ENCODE measurements at places on chromosomes 11 and 22.

DNA sequence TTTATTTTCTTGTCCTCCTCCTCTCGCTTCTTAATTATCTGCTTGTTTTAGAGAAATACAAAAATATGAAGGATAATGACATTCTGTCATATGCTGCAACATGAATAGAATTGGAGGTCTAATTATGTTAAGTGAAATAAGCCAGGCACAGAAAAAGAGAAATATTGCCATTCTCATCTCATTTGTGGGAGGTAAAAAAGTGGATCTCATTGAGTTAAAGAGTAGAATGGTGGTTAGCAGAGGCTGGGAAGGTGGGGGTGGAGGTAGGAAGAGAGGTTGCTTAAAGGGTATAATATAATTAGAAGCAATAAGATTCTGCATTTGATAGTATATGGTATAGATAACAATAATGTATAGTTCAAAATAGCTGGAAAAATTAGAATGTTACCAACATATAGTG lies 231.3 kb downstream of the JRKL start:
- DNase-seq, result no peak

DNA sequence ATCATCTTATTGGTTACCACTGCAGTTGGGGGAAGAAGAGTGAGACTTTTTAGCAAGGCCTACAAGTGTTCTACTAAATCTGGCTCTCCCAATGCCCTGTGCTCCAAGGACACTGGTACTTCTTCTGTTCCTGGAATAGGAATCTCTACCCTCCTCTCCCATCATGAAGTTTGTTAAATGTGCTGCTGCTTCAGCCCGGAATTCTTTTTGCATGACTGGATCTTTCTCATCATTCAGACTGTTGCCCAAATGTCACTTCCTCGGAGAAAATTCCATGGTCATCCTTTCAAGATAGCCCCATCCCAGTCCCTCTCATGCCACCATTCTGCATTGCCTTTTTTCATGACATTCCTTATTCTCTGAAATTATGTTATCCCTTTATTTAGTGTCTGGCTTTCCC lies 400.8 kb downstream of the SOX6 start:
- DNase-seq, result no peak

DNA sequence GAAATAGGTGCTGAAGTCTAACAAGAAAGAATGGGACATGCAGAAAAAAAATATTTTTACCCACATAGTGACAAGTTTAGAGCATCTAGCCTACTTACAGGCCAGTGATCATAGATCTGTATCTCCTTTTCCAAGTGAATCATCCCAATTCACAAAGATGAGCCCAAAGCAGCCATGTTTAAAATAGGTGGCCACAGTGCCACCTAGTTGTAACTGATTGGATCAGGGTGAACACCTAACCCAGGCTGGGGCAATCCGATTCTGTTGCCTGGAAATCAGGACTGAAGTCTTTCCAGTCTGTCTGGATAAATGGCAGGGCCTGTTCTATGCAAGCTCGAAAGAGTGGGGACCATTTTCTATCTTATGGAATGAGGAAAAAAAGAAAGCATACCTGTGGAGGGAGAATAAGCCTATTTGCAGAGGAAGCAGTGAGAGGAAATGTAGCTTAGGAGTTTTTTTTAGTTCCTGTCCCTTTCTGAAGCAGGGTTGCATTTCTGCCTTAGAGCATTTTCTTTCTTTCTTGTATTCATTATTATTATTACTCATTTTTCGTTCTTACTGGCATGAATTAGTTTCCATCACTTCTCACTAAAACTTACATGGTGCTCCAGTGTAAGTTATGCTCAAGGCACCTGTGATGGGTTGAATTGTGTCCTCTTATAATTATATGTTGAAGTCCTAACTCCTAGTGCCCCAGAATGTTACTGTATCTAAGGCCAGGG lies 113.2 kb upstream of the RAG2 start:
- no peak for DNase-seq

GRCh38 chr22:47919001-47919441 lies 1156.6 kb downstream of the TBC1D22A start:
- DNase-seq, result no peak

- peak; percentile 19 for DNase-seq
Observed at GRCh38 chr11:134045799-134046635, 22.9 kb upstream of the JAM3 start.

GRCh38 chr11:64245797-64246620 lies 734 bp downstream of the PPP1R14B start:
- no peak for DNase-seq

- DNase-seq, result no peak
Observed at GRCh38 chr11:10418950-10419310, 36.1 kb upstream of the AMPD3 start.

DNA sequence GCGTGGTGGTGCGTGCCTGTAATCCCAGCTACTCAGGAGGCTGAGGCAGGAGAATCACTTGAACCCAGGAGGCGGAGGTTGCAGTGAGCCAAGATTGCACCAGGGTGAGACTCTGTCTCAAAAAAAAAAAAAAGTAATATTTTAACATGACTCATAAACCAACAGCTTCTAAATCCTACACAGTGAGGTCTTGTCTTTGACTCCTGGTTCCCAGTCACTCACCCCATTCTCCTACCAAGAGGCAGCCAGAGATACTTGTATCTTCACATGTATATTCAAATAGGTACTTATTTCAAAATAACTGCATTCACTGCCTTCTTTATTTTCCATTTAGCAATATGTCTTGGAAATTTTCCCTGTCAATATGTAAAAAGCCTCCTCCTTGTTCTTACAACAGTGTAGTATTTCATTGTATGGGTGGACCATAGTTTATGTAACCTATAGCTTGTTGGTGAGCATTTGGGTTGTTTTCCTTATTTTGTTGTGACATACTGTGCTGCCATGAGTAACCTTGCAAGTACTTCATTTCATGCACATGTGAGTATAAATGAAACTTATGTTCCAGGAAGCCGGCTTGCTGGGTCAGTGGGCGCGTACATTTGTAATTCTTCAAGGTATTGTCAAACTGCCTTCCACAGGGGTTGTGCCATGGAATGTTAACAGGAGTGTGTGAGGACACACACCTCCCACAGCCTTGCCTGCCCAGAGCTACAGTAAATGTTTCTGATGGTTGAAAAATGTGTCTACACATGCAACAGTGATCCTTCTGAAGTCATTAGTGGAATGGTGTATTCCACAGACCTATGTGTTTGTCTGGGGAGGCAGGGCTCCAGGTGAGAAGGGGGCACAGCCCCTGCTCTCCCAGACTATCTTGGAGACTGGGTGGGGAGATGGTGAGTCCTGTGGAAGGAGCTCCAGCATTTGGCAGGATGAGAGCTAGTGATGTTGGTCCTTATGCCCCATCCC lies 47.9 kb downstream of the OSBP2 start:
- DNase-seq, result no peak

DNA sequence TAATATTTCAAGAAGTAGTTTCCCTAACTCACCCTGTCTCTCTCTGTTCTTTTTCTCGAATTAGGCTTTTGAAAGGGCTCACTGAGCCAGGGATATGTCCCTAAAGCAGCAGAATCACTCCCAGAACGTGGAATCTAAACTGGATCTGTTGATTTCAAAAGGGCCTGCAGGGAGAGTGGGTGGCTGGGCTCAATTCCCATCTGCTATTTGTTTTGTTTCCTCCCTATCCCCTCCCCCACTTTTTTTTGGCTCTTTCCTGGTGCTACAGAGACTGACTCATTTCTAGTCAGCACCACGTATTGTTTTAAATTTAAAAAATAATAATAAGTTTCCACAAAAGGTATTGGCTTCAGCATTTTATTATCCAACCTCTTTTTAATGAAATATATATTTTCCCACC lies 961.5 kb downstream of the FAM181B start:
- DNase-seq, result no peak

DNA sequence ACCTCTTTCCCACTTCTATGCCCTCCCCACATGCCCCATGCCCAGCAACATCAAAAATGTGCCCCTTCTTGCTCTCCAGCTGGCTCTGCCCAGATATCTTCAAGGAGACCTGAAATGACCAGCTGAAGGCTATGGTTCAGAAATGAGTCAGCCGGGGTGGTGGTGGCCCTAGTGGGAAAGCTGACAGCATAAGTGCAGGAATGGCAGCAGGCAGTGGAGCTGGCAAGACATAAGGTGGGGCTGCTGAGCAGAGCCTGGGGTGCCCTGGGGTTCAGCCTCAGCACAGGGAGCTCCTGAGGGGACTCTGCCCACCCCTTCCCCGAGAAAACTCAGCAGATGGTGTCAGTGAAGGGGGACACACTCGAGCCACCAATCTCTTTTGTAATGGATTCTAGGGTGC lies 593.4 kb downstream of the BUD13 start:
- no peak for DNase-seq

DNA sequence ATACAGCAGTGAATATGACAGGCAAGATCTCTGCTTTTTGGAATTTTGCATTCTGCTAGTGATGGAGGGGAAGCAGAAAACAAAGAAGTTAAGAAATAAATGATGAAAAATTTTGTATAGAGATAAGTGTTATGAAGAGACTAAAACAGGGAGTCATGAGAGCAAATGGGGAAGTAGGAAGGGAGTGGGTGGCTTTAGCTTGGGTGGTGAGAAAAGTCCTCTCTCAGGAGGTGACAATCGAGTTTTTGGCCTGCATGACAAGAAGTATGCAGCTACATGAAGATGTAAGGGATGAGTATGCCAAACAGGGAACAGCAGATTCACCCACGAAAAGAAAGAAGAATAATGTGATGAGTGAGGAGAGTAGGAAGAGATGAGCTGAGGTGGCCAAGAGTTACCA lies 80.7 kb upstream of the MPPED2 start:
- DNase-seq, result no peak

- DNase-seq, result no peak
Observed at GRCh38 chr11:61534933-61535839, 26.6 kb downstream of the LRRC10B start.

DNA sequence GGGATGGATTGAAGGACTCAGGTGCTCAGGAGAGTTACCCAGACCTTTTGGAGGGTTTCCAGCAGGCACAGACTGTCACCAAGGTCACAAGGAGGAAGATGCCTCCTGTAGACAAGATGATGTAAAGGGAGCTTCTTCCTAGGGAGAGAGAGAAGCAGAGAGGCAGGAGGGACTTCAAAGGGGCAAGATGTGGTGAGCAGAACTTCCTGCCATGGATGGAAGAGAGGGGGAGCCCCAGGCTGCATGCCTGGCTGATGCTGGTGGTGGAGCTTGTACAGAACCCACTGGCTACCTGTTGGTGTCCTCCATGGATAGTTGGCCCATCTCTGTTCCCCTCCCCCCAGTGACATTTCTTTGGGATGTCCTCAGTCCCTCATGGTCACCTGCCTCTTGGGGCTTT lies 4.2 kb downstream of the HEPN1 start:
- DNase-seq, result peak; percentile 14

DNA sequence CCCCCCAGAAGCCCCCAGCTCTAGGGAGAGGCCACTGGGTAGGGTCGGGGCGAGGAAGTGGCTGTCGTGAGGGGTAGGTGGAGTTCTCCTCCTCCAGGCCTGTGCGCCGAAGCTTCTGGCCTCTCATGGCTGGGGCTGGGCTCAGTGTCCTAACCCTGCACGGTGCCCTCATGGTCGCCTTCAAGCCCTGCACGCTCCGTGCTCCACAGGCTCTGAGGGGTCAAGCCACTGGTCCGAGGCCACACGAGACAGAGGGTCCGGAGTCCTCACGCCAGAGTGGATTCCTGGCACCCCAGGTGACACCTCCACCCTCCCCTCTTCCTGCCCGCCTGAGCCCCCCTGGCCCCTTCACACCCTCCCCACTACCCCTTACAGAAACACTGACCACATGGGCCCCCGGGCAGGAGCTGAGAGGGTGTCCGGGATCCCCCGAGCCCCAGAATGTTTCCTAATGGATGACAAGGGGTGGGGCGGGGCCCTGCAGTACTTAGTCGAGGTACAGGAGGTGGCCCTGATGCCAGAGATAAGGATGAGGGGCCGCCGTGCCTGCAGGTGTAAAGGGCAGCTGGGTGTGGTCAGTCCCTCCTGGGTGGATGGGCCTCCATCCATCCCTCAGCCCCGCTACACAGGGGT lies 997 bp upstream of the CDHR5 start:
- DNase-seq, result no peak

- no peak for DNase-seq
Observed at GRCh38 chr22:23698094-23698493, 7.3 kb downstream of the RGL4 start.

DNA sequence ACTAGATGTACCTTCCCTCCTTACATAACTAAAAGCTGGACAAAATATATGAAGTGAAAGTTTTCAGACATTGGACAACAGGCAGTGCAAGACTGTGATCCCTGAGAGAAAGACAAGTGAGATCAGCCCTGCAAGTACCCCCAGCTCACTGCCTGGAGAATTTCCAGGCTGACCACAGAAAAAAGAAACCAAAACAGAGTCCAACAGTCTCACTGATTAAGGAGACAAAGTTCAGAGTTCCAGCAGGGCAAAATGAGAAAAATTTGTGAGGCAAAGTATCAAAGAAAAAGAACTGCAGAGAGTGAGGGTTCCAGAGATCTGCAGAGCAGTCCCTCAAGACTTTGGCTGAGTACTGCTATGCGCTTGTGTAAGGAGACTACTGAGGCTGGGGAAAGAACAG lies 47.3 kb upstream of the TMEM45B start:
- DNase-seq, result no peak

DNA sequence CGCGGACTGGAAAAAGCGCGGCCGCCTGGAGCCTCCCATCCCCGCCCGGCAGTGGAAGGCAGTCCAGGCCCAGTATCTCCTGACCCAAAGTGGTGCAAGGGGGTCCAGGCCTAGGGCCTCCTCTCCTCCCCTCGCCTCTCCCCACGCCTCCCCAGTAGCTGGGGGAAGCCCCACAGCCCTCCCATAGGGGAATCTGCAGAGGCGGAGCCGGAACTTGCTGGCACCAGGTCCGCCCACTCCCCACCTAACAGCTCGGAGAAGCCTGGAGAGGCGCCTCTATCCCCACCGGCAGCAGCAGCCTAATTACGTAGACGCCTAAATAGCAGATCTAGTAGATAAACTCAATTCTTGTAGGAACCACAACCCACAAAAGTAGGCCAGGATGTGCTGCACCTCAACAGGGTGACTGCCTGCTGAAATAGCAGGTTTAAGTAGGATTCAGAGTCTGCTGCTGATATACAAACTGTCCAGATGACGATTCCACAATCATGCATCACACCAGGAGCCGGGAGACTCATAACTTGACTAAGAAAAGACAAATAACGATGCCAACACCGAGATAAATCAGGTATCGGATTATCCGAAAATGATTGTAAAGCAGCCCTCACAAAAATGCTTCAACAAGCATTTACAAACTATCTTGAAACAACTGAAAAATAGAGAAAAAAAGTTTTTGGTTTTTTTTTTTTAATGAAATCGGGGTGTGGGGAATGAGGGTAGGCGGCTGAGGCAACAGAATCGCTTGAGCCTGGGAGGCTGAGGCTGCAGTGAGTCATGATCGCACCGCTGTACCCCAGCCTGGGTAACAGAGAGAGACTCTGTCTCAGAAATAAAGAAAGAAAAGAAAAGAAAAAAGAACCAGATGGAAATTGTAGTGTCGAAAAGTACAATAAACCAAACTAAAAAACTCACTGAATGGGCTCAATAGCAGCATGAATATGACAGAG lies 11.4 kb upstream of the BRD1 start:
- DNase-seq, result peak; percentile 89

DNA sequence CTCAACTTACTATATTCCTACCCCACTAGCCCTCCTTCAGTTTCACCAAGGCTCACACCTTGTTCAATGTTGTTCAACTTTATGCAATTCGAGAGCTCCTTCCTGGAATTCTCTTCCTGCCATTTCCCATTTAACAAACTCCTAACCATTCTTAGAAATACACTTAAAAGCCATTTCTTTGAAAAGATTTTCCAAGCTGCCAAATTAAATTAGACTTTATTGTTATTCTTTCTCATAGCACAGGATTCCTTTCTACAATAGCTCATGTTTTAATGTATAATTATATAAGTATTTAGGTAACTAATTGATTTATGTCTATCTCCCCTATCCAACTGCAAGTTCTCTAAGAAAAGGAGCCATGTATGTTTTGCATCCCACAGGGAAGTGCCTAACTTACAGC lies 52.7 kb upstream of the CTSC start:
- no peak for DNase-seq
